RCC 7860 (cell line): ENCODE measurements at places on chromosomes 16 and 17.

- DNase-seq: no peak
Observed at GRCh38 chr17:42018339-42018738, 1.1 kb upstream of the DNAJC7 start.

GRCh38 chr17:73566905-73567782 lies 77.1 kb downstream of the SDK2 start:
- DNase-seq: no peak

DNA sequence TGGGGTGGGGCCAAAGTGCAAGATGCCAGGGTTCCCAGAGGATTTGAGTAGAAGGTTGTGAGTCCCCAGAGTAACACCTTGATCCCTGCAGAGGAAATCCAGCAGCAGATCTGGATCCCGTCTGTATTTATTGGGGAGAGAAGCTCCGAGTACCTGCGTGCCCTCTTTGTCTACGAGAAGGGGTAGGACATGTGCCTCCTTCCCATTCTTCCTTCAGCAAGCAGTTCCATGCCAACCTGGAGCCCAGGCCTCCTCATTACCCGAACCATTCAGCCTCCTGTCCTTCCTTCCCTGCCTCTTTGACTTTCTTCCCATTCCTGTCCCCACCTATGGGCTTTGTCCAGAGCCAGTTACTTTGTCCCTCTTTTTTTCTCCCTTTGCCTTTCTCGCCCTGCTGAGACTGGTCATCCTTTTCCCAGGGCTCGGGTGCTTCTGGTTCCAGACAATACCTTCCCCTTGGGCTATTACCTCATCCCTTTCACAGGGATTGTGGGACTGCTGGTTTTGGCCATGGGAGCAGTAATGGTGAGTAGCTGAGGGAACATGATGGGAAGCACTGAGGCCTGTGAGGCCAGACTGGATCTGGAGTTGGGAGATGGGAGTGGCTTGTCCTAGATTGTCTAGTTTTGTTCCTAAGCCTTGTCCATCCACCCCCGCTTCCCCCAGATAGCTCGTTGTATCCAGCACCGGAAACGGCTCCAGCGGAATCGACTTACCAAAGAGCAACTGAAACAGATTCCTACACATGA lies 2.9 kb downstream of the RNF167 start:
- no peak for DNase-seq

GRCh38 chr16:12917246-12917645 lies 15.8 kb downstream of the SHISA9 start:
- DNase-seq: no peak

DNA sequence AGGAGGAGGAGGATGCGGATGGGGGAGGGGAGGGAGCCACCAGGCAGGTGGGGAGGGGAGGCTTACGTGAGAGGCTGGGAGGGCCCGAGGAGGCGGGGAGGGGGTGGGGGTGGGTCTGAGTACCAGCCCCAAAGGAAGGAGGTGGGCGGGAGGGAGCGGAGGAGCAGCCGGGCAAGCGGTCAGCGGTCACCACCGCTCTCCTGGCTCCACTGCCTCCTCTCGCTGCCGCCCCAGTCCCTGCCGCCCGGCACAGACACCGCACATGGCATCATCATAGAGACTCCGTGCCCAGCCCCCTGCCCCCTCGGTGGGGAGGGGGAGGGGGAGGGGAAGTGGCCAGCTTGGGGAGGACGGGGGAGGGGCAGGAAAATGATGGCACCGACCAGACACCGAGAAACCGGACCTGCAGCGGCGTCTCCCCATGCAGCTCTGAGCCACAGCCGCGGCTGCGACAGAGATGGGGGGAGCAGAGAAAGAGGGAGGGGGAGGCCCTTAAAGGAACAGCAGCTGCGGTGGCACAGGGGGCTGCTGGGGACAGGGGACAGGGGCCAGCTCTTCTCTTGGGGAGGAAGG lies at the start of gene TLCD3B:
Gene TLCD3B, minus strand, starts transcription at position 431 of the 573 bp plus-strand sequence. CDS start 744 bp downstream, outside the sequence.
- no peak for DNase-seq

- no peak for DNase-seq
Observed at GRCh38 chr16:58492066-58492465, 7.9 kb upstream of the NDRG4 start.

DNA sequence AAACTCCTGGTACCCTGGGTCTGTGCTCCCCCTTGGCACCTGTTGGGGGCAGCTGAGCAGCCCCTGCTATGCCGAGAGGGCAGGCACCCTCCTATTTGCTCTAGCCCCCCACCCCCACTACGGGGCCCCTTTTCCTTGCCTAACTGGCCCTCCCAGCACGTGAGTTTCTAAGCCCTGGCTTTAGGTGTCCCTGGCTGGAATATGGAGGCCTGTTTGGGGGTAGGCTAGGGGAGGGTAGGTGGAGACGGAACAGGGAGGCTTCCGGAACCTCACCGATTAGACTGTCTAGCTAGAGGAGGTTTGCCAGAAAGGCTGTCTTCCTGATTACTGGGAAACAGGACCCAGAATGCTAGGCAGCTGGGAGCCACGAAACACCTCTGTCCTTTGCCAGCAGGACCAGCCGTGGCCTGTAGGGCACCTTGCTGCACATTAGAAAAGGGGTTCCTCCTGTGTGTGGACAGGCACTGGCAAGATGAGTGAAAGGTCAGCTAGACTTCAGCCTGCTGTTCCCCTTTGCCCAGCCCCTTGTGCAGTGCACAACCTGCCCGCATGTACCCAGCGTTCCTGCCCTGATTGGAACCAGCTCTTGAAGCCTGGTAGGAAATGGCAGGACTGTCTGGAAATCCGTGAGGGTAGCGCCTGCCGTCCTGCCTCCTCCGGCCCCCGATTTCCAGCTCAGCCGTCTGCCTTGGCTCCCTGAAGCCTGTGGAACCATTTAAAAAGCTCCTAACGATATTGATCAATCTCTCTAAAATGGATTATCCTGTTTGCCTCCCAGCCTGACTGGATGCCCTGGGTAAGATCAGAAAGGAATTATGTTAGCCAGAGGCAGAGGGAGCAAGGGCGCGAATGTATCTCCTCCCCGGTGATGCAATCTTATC lies 83.4 kb upstream of the GSE1 start:
- DNase-seq: no peak

DNA sequence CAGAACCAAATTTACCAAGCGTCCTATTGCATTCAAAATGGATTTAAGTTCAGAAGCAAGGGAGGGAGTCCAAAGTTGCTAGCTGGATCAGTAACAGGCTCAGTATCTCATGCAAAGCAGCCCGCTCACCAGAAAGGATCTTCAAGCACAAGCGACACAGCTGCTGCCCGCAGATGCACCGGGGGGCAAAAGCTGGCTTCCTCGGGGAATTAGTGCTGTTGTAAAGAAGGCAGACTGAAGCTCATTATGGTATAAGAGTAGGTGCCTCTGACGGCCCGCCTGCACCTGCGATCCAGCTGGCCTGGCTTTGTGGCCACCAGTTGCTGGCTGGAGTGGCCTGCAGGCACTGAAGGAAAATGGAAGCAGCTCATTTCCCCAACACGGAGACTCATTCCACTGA lies 128.4 kb upstream of the RCVRN start:
- DNase-seq: no peak

DNA sequence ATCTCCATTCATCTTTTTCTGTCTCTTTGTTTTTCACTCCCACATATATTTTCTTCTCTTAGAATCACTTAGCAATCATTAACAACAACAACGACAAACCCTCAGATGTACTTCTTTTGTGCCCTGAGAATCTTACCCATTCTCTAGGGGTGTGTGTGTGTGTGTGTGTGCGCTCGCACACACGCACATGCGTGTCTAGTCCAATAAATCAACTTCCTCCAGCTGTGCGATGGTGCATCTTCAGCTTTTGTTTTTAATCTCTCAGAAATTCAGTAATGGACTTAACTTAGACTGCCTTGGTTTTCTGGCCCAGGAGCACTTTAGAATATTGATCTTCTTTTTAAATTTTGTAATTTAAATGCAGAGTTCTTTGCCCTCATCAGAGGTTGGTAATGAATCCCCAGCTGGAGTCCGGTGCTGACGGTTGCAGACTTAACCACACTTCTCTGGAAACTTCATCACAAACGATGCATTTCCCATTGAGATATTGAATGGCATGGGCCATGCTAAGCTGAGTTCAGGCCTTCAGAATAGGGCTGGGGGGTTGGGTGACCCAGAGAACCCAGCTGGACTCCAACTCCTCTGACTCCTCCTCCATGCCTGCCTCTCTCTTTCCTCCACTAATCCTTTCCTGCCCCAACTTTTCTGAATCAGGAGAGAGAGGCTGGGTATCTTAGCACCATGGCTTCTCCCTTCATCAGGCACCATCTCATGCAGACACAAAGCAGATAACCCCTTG lies 193.9 kb downstream of the ZNF18 start:
- no peak for DNase-seq

GRCh38 chr17:17749921-17750320 lies 68.7 kb downstream of the RAI1 start:
- no peak for DNase-seq

DNA sequence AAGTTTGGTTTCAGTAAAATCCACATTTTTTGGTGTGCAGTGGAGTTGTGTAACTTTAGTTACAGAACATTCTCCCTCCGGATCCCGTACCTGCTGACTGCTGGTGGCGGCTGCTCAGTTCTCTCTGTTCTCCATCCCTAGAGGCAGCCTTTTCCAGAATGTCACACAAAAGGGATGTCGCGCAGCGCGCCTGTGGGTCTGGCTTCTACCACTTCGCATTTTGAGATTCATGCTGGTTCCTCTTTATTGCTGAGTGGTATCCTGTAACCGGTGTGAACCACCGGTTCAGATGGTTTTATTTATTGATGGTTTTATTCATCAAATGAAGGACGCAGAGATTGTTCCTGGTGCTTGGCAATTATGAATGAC lies 981 bp upstream of the CEP131 start:
- DNase-seq: no peak

DNA sequence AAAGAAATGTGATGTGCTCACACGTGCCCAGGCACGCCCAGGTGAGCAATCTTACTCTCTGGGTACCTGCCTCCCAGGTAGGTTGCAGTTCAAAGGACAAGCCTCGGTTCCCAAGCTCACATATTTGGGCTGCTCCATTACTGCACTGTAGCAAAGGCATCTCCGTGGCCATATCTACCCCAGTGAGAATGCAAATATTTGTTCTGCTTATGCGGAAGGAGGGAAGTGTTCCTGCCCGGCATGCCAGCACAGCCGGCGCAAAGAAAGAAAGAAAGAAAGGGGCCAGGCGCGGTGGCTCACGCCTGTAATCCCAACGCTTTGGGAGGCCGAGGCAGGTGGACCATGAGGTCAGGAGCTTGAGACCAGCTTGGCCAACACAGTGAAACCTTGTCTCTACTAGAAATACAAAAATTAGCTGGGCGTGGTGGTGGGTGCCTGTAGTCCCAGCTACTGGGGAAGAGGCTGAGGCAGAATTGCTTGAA lies 30.7 kb downstream of the SLC43A2 start:
- no peak for DNase-seq

GRCh38 chr16:68131813-68132706 lies 46.9 kb downstream of the NFATC3 start:
- no peak for DNase-seq

GRCh38 chr17:2374549-2375285 lies 26.1 kb downstream of the MNT start:
- no peak for DNase-seq

DNA sequence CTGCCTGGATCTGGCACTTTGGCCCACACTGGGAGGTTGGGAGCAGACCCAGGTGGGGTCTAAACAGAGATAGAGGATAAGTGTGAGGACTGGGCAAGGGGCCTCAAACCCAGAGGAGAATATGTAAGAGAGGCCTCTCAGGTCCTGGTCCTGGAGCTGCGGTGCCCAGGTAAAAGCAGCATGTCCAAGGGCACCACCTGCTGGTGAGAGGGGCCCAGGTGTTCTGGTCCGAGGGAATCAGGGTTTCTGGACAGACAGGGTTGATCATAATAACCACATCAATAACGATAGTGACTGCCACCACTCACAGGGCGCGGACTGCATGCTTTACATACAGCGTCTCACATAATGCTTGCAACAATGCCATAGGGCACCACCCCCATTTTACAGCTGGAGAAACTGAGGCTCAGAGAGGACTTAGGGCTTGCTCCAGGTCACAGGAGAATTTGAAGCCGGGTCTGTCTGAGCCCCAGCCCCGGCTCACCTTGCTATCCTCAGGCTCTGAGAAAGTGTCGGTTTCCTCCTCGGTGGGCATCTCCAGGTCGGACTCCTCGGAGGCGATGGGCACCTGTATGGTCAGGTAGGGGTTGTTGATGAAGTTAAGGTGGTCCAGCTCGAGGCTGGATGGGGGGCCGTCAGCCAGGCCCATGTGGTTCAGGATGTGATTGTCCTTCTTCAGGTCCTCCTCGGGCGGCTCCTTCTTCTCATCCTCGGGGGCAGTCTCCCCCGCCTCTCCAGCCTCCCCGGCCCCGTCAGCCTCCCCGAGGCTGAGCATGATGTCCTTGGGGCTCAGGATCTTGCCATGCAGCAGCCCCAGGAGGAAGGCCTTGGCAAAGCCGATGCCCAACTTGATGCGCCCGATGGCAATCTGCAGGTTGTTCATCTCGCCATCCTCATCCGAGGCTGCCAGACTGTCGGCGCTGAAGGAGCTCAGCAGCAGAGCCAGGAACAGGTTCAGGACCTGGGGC lies 19.1 kb upstream of the CD79B start:
- DNase-seq: no peak
